D721Med (cell line): ENCODE measurements at places on chromosomes 6 and 20.

GRCh38 chr20:2780948-2781347 is 19.5 kb downstream of the CPXM1 start:
- no peak for DNase-seq

- DNase-seq, result no peak
These were observed 152.3 kb downstream of the CDC5L start for GRCh38 chr6:44539701-44540355.

GRCh38 chr6:163439997-163440396 is 25.5 kb downstream of the QKI start:
- DNase-seq, result no peak

GRCh38 chr6:123745895-123746294 is 57.8 kb upstream of the NKAIN2 start:
- DNase-seq, result no peak
